ENCODE measurements at places on chromosomes 3 and 15.

DNA sequence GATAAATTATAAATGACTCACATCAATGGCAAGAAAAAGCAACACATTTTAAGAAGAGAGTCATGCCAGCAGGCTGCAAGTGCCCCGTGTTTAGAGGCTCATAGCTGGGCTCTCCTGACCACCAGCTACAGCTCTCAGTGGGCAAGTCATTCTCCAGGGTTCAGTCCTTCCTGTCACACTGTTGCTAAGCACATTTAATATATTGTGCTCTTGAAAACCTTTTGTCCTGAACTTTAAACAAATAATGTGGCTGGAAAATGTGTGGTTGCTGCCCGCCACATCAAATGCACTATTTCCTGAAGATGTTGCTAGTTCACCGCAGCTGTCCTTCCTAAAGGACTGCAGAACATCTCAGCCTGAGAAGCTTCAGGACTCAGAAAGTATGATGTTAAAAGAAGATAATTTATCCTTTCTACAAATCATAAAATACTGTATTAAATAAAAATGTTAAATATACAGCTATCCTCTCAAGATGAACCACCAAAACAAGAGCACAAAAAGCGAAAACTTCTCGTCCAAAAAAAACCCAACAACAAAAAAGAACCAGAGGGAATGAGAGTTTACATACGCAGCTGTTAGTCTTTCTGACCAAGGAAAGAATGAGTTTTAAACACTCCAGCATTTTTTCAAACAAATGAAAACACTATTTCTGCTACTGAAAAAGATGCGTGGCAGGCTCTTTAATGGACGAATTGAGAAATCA, 951 bp downstream of the TARS3 start:
- peaks cover 16% of the 10 kb centered on the region for H3K4me1 ChIP-seq
- no peak for DNase-seq
- peaks cover 27% of the 10 kb centered on the region for H3K36me3 ChIP-seq
- no peaks in the 10 kb centered on the region for H3K27me3 ChIP-seq

DNA sequence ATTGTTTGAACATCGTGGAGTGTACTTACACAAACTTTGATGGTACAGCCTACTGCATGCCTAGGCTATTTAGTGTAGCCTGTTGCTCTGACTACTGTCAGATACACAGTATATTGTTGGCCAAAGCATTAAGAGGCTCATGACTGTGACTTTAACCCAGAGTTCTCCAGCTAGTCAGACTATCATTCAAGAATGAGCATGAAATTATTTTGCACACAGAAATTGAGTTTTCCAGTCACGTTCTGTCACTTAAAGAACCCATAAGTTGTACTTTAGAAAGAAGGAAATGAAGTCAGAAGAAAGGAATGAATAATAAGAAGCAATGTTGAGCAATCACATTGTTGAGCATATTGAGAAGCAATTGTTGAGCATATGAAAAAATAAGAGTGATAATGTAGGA, 37.6 kb upstream of the SLC22A13 start:
- peaks cover 66% of the 10 kb centered on the region for H3K36me3 ChIP-seq
- no peak overlapping the region for H3K4me3 ChIP-seq
- DNase-seq = no peak
- no peaks in the 10 kb centered on the region for H3K27me3 ChIP-seq
- no peak overlapping the region for H3K27ac ChIP-seq
- no peaks in the 10 kb centered on the region for H3K4me1 ChIP-seq

DNA sequence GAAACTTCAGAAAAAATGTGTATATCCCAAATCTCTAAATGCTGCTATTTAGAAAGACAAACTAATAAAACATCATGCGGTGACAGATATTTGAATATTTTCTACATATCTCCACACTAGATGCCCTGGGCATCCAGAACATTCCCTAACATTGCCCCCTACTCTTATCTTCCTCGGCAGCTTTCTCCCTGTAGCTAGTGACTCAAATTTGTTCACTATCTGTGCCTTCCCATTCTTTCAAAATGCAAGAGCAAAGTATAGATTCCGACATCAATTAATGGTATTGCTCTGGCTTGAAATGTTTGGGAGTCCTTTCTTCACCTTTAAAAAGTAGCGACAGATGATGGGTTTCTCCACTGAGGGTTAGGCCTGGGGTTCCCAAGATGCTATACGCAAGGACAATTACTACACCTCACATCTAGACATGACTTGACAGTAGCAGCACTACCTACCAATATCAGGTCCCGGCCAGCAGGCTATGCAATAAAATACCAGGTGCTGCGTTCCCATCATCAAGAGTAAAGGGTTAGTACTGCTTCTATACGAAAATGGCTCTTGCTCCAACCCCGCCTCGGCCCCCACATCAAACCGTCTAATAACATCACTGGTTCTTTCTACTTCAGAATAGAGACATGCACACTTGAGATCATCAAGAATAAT, 631 bp downstream of the UBR1 start:
- peak overlapping the region; percentile 80 for H3K27ac ChIP-seq
- peaks cover 5% of the 10 kb centered on the region for H3K36me3 ChIP-seq
- H3K4me3 ChIP-seq = peak overlapping the region; percentile 66
- DNase-seq = no peak
- peaks cover 23% of the 10 kb centered on the region for H3K4me1 ChIP-seq

GRCh38 chr15:36680751-36681150, 101.3 kb downstream of the CDIN1 start:
- no peaks in the 10 kb centered on the region for H3K27me3 ChIP-seq
- H3K27ac ChIP-seq = no peak overlapping the region
- no peak for DNase-seq
- no peaks in the 10 kb centered on the region for H3K36me3 ChIP-seq

DNA sequence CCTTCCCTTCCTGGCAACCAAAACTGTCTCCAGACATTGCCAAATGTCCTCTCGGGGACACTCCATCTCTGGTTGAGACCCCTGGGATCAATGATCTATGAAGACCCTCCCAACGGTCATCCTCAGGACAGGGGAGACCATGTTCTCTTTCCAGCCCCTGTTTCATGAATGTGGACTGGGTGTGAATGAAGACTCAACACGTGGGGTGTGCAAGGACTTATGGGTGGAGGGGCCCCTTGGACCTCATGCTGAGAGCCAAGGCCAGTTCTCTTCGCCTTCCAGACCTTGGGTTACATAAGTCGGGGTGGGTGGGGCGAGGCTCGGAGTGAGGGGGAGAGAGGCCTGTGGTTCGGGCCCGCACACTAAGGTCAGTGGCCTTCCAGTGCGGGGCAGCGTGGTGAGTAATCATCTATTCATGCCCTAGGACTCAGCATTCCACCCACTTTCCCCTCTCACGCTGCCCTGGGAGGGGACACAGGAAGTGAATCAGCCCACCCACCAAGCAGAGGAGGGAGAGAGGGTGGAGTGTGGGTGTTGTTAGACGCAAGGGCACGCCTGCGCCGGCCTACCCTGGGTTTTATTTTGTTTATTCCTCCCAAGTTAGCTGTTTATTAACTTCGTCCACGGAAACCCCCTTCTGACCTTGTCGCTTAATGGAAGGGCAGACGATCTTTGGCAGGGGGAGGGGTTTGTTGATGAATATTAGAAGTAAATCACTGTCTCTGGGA, 6.7 kb downstream of the PAQR5 start:
- H3K36me3 ChIP-seq = no peaks in the 10 kb centered on the region
- no peak for DNase-seq
- H3K27me3 ChIP-seq = peaks cover 41% of the 10 kb centered on the region
- H3K27ac ChIP-seq = no peak overlapping the region
- no peaks in the 10 kb centered on the region for H3K4me1 ChIP-seq

DNA sequence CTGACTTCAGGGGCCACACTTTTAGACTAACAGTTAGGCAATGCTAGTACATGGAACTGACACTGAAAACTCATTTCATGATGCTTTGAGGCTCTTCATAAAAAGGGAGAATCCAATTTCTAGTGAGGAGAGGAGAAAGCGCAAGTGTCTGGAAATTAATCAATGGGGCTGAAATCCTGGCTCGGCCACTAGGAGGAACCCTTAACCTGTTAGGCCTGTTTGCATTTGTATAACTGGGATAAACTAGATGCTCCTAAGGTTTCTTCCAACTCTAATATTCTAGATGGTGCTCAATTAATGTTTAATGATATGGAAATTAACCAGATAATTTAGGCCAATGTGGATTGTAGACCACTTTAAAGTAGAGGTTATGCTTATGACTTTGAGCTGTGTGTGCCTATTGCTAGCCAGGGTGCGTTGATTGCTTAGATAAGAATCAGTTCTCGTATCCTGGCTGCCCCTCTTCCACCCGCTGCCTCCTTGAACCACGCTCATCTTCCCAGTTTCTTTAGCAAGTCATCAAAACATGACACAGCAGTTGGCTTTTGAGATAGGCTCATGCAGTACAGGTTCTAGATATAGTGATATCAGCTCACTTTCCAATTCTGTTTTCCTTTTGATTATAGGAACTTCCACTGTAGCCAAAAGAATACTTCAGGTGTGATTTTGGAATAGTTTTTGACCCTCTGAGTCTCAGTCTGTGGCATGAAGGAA, 16.8 kb upstream of the CRBN start:
- no peaks in the 10 kb centered on the region for H3K27me3 ChIP-seq
- no peaks in the 10 kb centered on the region for H3K36me3 ChIP-seq
- no peak overlapping the region for H3K27ac ChIP-seq
- no peak for DNase-seq
- H3K4me3 ChIP-seq = no peak overlapping the region
- H3K4me1 ChIP-seq = peaks cover 4% of the 10 kb centered on the region

DNA sequence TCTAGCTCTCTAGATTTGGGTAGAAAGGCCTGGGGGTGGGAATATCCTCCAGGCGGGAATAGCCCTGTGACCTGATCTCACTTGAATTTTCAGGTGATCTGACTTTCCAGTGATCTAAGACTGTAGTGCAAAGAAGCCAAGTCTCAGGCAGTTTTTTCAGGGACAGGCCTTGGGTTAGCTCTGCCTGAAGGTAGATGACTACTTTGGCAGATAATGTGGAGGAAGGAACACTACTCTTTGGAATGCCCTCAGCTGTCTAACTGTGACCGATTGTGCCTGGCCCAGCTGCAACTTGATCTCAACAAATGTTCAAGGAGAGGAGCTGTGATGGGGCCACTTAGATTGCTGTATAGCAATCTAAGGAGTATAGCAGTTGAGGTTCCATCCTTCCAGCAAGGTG, 193.7 kb downstream of the TCF12 start:
- H3K27me3 ChIP-seq = no peaks in the 10 kb centered on the region
- no peaks in the 10 kb centered on the region for H3K36me3 ChIP-seq
- no peak for DNase-seq
- no peak overlapping the region for H3K27ac ChIP-seq

DNA sequence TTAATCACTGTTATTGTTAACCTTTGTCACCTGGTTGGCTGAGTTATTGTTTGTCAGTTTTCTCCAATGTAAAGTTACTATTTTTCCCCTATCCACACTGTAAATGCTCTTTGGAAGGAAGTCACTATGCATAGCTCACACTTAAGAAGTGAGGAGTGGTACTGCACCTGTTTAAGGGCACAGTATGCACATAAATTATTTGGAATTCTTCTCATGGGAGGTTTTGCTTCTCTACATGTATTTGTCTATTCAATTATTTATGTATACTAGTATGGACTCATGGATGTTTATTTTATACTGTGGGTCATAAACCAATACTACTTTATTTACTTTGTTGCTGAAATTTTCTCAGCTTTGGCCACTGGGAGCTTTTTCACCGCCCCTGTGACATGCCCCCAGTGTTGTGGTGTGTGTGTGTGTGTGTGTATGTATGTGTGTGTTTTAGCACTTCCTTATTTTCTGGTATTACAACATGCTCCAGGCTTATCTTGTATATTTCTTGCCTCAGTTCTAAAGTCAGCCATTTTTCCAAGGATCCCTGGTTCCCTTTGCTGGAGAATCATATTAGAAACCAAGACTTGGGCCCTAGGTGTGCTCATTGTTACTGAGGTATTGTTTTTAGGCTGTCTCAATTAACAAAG, 290.5 kb downstream of the KBTBD8 start:
- H3K4me1 ChIP-seq = no peaks in the 10 kb centered on the region
- no peak for DNase-seq
- no peaks in the 10 kb centered on the region for H3K36me3 ChIP-seq
- H3K27me3 ChIP-seq = no peaks in the 10 kb centered on the region

GRCh38 chr3:50401978-50402595, 42.8 kb upstream of the TMEM115 start:
- DNase-seq = no peak
- no peaks in the 10 kb centered on the region for H3K4me1 ChIP-seq
- no peak overlapping the region for H3K27ac ChIP-seq
- no peak overlapping the region for H3K4me3 ChIP-seq
- no peaks in the 10 kb centered on the region for H3K27me3 ChIP-seq
- no peaks in the 10 kb centered on the region for H3K36me3 ChIP-seq

GRCh38 chr3:112894258-112894657, 47.6 kb upstream of the CD200R1L start:
- no peak overlapping the region for H3K4me3 ChIP-seq
- DNase-seq = no peak
- H3K4me1 ChIP-seq = no peaks in the 10 kb centered on the region
- H3K27ac ChIP-seq = no peak overlapping the region

DNA sequence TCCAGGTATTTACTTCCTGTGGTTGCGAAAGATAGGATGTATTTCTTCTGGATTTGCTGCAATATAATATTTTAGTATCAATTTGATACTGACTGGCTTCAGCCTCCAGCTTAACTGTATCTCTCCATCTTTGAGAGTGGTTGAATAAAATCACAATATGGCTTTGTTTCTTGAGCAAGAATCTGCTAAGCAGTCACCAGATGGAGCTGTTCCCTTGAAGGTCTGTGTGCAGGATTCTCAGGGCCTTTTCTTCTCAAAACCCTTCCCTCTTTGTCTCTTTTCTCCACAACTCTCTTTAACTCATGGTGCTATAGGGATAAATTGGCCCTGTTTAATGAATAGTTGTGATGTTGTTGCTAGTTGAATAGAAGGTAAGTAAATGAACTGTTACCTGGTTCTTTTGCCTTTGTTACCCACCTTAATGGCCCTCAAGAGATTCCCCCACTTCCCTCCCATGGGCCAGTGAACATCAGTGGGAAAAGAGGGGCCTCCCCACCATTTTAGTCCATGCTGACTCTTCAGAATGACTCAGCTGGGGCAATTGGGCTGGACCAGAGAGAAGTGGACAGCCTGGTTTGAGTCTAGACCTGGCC, 34.8 kb upstream of the RAB6B start:
- DNase-seq = peak; percentile 39
- H3K27ac ChIP-seq = no peak overlapping the region
- H3K36me3 ChIP-seq = no peaks in the 10 kb centered on the region
- no peaks in the 10 kb centered on the region for H3K27me3 ChIP-seq

DNA sequence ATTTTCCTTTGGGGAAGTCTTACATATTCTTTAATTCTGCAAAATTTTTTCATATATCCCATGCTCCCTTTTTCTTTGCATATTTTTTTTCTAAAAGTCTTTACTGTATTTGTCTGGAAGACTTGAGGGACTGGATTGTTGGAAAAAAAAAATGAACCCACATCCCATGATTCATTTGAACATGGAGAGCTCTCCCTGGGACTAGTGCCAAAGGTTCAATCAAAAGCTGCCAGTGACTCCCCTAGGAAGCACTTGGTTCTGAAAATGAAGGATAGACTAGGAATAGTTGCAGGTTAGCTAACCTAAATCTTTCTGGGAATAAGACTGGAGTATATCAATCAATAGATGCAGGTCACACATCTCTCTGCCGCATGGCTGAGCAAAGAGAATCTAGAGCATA, 16.4 kb upstream of the BNC1 start:
- H3K36me3 ChIP-seq = no peaks in the 10 kb centered on the region
- DNase-seq = peak; percentile 8
- H3K4me3 ChIP-seq = no peak overlapping the region
- no peak overlapping the region for H3K27ac ChIP-seq
- H3K27me3 ChIP-seq = peaks cover 45% of the 10 kb centered on the region
